Putamen (tissue), 1 donor: ENCODE measurements at places on chromosomes 2 and 18.

- DNase-seq = no peak
Measured at GRCh38 chr2:65039640-65040039, 16.6 kb upstream of the CEP68 start.

- no peak for DNase-seq
Measured at GRCh38 chr2:130795431-130795830, 40.1 kb downstream of the AMER3 start.

DNA sequence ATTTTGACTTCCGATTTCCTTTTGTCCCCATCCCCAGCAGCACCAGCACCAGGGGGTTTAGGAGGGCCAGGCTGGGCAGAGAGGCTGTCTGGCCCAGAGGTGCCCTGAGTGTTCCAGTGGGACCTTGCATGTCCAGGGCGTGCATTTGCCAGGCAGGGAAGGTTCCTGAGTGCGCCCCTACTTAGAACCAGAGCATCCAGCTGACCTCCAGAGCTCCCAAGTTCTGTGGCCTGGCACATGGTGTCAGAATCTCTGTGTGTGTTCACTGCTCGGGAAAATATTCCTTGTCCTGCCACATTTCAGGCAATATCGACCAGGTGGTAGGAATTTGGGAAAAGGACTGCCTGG lies 5.5 kb downstream of the SIX3 start:
- no peak for DNase-seq

DNA sequence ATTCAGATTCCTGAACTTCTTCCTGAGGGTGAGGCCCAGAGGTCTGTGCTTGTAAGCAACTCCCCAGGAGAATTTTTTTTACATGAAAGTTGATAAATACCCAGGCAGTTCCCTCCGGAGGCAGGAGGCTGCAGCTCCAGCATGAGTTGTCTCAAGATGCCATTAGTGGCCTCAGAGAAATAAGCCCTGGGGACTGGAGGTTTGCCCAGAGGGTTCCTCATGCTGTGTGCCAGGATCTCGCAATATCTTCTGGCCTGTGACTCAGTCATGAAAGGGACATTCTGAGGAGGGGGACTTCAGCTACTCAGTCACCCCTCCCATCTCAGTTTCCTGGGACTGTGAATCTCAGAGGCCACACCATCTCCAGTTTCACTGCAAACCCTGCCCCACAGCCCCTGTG lies 49.9 kb downstream of the LYPD1 start:
- no peak for DNase-seq
